ENCODE measurements at places on chromosomes 1 and 21.

- DNase-seq = no peak
Measured at GRCh38 chr1:156405670-156406069, 36.7 kb downstream of the RHBG start.

DNA sequence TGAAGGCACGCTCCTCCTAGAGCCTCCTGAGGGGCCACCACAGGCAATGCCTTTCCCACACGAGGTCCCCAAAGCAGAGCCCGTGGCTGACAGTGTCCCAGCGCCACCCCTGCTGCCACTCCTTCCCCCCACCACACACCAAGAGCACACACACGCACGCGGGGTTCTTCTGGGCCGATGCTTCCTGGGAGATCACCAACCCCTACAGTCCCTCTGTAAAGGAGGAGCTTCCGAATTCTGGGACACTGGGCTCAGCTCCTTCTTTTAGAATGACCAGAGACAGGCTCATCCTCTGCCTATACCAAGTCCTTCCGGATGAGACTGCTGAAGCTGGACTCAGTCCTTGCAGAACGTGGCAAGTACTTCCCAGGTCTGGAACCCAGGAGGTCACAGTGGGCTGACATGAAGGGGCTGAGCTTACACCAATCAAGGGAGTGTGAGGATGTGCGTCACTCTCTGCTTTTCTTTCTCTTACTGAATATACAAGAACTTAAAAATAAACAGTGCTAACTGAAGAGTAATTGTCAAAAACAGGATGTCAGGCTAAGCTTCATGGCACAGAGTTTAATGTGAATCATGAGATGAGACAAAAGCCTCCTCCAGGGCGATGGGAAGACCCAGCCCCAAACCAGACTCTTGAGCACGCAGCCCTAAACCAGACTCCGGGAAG, 12.7 kb downstream of the SSU72 start:
- no peak for DNase-seq

DNA sequence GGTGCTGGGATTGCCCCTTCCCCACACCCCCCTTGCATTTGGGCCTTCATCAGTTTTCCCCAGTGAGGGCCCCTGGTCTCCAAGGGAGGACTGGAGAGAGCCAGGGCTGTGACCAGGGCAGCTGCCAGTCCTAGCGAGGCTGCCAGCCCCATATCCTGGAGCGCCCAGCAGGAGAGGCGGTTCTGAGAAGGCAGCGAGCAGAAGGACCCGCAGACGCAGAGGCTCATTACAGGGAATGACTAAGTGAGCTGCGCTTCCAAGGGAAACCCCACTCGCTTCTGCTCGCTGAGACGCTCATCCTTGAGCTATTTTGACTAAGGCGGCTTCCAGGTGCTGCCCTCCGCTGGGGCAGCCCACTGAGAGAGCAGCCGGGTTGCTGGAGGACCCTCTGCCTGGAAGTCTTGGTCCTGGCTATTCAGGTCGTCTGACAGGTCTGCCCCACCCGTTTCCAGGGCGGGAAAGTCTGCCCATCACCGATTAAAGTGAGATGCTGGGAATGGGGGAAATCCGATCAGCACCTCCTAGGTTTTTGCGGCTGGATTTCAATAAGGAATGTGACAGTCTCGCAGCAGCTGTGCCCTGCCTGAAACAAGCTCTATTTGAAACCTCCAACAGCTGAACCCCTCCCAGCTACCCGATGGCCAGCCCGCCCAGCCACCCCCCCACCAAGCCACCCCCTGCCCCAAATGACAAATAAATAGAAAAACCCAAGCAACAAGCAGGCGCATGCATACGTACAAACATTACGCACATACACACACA, 2.8 kb downstream of the KCNN3 start:
- no peak for DNase-seq

GRCh38 chr1:20165522-20165951, 20.4 kb upstream of the UBXN10 start:
- DNase-seq = no peak

- no peak for DNase-seq
Measured at GRCh38 chr1:238777551-238777950, 608.8 kb upstream of the CHRM3 start.

DNA sequence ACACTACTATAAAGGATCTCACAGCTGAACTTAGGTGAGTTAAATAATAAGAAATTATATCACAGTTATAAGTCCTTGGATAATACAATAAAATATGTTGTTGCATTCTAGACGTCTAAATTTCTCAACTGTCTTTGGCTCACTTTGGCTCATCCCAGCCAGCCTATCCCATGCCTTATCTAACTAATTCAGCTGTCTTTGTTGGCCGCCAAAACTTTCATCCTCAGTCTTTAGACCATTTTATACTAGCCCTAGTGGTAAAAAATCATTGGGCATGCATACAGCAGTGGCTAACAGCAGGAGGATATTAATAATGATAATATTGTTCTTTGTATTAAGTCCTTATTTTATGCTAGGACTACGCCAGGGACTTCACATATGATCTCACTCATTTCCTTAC, 59.3 kb downstream of the CCDC18 start:
- DNase-seq = no peak

DNA sequence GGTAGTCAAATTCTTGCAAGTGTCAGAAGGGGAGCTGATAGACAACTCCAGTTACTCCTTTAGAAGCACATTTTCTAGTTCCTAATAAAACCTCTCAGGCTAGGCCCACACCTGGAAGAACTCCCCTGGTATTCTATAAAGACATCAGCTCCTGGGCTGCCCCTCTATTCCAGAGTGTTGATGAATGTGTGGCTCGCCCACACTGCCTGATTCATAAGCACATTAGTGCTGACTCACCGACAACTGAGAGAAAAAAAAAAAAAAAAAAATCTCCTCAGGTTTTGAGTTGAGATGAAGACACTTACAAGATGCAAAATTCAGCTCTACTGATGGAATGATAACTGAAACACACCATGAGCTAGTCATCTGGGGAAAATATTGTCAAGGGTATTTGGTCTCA, 188.1 kb downstream of the TNR start:
- no peak for DNase-seq

GRCh38 chr1:170568197-170568596, 36.2 kb downstream of the GORAB start:
- DNase-seq = no peak

DNA sequence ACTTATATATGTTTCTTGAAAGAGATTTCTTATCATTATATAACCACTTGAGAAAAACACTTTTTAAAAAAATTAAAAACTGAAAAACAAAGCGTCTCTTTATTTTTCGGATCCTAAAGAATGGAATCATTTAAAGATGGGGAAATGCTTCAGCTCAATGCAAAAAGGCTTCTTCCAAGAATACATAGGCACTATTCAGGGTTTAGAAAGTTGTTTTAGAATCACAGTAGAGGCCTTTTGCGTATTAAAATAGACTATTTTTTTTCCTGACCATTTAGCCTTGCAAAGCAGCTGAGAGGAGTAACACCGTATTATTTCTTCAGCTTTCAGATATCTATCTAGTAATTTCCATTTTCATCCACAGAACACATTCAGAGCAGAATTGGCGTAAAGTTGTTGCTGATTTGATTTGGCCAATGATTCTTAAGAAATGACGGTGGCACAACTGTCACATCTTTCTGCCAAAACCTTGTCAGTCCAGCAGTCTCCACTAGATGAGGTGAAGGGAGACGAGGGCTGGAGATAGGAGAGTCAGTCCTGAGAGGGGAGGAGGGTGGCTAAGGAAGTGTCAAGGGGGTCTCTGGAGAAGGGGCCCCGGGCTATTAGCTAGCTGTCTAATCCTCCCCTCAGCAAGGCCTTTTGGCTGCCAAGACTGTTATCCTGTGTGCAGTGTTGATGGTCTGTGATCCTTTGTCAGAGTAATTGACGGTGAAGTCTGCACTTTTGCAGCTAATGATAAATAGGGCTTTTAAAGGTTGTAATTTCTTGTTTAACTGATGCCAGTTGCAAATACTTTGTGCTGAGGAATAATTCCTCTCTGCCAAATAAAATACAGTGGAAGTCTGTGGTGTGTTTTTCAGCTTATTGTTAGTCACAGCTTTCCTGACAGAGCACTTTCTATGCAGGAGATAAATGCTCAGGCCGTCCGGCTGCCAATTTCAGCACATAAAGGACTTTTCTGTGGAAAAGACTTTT, 34.7 kb downstream of the PRRX1 start:
- DNase-seq = no peak

- DNase-seq = no peak
Measured at GRCh38 chr1:24498589-24498988, 4.0 kb upstream of the RCAN3 start.

DNA sequence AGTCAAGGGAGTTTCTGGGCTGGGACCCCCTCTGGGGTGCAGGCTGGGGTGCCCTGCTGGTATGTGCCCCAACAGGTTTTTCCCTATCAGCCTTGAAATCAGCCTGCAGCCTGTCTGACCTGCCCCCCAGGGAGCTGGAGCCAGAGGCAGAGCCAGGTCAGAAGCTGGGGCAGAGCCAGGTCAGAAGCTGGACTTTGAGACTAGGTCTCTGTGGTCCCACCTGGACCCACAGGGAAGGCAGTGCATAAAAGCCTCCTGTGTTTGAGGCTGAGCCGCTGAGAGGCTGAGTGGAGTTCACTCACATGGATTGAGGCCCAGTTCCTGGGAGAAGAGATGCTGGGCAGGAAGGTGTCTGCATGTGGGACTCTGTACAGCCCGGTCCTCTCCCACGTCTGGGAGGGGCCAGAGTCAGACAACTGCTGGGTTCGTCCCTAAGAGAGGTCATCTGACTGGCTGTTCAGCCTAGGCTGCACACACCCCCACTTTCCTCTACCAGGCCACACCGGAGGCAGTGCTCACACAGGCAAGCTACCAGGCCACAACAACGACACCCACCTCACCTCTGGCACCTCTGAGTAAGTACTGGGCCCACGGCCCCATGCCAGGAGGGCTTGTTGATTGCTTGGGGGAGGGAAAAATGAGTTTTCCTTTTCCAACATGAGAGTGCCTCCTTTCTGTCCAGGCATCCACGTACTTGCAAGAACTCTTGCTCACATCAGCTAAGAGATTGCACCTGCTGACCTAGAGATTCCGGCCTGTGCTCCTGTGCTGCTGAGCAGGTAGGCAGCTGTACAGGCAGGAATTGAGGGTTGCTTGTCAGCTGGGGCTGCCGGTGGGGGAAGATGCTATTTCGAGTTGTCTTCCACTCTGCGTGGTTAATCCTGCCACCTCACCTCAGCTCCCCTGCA, at the start of gene ANXA9:
TSS of gene ANXA9 (plus strand) at position 488 of the 908 bp plus-strand sequence. CDS start 814 bp downstream, outside the sequence.
- no peak for DNase-seq

GRCh38 chr21:44939532-44940115, at the start of gene SLX9:
Gene SLX9, plus strand, starts transcription at chr21:44940029. Its CDS starts 29 bp downstream, at chr21:44940058.
- DNase-seq = peak; percentile 69

DNA sequence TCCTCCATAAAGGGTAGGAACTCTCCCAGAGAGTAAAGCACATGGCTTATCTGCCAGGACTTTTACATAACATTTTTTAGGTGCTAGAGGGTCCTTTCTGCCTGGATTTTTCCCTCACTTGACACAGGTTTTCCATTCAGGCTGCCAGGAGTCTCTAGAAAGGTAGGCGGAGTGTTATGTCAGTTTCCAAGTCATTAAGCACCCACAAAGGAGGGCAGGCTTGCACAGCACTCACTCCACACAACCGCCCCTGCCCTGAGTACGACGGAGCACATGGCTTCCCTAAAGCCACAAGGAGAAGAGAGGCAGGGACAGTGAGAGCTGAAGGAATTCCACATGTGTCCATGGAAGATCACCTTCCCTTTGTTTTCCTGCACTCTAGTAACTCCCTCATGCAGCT, 55.7 kb downstream of the CAPZB start:
- DNase-seq = no peak

DNA sequence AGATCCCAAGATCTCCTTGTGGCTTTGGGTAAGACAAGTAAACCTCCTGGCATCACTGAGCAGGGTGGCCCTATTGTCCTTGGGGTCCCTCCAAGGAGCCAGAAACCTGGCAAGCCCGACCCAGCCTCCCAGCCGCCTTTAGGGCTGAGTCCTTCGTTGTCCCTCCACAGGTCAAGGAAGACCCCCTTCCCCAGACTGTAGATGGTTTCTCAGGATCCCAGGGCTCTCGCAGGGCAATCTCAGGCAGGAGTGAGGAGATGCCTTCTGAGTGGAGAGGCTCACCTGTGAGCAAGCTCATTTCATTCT, 71.6 kb upstream of the CSF3R start:
- DNase-seq = no peak

DNA sequence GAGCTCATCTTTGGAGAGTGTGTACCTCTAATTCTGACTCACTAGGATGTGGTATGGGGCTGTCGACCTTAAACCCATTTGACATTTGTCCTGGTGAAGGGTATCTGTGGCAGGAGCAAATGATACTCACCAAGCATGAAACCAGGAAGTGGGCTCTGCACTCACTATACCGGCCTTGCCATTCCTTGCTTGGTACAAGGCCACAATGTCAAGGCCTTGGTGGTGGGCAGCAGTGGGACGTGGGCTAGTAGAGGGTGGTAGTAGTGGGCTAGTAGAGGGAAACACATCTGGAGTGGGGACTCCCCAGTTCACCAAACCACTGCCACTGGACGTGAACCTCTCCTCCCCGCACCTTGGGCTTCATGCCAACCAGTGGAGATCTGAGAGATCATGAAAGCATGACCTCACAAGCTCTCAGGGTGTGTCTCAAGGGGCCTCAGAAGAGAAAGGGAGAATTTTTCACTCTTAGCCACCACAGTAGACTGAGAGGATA, 11.5 kb downstream of the TNFSF4 start:
- no peak for DNase-seq

- DNase-seq = no peak
Measured at GRCh38 chr1:234409328-234409727, 36.1 kb downstream of the COA6 start.

DNA sequence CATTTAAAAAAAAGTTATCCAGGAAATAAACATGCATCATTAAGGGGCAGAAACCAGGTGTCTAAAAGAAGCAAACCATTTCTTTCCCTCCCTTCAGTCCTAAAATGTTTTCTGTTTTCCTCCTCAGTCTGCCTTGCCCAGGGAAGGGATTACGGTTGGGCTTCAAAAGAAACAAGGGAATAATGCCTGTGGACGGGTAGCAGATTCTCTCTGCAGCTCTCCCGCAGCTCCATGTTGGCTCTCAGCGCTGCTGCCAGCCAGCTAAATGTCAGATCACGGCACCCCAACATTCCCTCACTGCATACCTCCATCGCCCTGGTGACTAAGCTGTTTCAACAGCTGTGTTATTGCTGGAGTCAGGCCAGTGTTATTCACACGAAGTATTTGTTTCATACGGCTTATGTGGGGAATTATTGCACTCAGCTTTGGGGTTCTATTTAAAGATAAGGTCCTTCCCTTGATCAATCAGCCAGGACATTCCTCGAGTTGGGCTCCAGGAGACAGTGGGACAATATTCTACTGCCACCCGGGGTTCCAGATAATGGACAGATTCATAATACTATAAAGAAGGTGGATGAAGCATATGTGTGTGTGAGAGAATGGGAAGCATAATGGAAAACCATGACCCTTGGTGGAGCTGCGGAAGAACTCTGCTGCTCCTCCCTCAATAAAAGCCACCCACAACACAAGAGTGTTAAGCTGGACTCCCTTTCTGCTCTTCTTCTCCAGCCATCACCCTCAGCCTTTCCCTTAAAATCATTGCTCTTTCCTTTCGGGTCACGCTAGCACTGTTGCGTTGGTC, 58.2 kb downstream of the WLS start:
- DNase-seq = no peak

- DNase-seq = no peak
Measured at GRCh38 chr1:198030682-198031081, 113.5 kb downstream of the LHX9 start.

- DNase-seq = no peak
Measured at GRCh38 chr1:65056234-65056633, 89.9 kb upstream of the JAK1 start.

- DNase-seq = no peak
Measured at GRCh38 chr1:72137656-72138055, 144.7 kb downstream of the NEGR1 start.

GRCh38 chr1:167221126-167221737, 546 bp downstream of the POU2F1 start:
- DNase-seq = peak; percentile 19
